Suppressor macrophage treated with lipopolysaccharide for 4 hours (primary cell): ENCODE measurements at places on chromosomes 16 and 17.

- DNase-seq, result no peak
Measured at GRCh38 chr16:1108299-1109252, 12.5 kb upstream of the C1QTNF8 start.

DNA sequence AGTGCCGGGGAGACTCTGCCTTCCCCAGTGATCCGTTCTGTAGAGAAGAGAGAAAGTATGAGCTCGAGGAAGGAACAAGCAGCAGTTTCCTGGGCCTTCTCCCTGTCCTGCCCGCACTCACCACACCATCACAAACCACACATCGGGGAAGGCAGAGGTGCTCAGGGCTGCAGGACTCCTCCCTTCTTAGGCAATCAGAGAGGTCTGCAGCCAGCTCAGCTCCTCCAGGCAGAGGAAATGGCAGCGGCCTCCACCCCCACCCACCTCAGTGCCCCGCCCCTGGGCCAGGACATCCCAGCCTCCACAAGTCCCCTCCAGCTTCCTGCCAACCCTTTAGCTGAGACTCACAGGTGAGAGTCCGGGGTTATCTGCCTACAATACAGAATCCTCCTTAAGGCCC, 2.0 kb downstream of the ZNF319 start:
- DNase-seq, result peak; percentile 31

DNA sequence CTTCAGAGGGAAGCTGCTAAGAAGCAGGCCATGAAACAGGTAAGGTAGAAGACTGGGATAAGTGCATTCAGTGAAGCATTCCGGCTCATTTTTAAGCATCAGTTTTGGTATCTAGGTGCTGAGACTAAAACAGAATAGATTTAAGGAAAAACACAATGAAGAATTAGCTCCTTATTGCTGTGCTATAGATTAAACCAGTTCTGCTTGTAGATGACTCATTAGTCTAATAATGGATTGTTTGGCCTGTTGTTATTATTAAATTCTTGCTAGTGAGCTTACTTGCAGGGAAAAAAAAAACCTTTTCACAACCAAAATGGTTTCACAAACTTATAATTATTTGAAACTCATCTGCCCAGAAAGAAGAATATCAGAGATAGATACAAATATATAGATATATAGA, 55.9 kb downstream of the NSRP1 start:
- no peak for DNase-seq

GRCh38 chr16:72787130-72787513, 260.8 kb downstream of the ZFHX3 start:
- no peak for DNase-seq

GRCh38 chr16:7369204-7369603, 36.6 kb downstream of the RBFOX1 start:
- DNase-seq, result no peak

GRCh38 chr17:62891659-62892058, 74.4 kb upstream of the TANC2 start:
- no peak for DNase-seq
